CD4-positive, alpha-beta T cell treated with Interferon gamma for 1 hour (primary cell): ENCODE measurements at places on chromosomes 13 and 19.

- DNase-seq, result no peak
Measured at GRCh38 chr19:18017275-18018083, 9.5 kb downstream of the ARRDC2 start.

- no peak for DNase-seq
Measured at GRCh38 chr13:50552424-50552966, 291.0 kb downstream of the DLEU7 start.

DNA sequence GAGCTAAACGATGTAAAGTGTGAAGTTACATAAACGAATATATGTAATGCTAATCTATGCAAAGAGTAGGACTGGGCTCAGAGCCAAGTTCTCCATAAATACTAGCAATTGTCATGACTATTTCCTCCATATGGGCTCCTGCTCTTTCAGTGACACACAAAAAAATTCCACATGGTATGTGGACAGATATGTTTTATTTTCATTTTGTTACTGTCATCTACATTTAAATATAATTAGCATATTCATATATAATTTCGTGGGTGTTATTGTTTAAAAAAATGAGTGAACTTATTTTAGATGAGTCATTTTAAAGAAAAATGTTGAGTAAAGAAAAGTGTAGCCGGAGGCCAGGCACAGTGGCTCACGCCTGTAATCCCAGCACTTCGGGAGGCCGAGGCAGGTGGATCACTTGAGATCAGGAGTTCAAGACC is 5.0 kb upstream of the IGSF23 start:
- DNase-seq, result no peak

DNA sequence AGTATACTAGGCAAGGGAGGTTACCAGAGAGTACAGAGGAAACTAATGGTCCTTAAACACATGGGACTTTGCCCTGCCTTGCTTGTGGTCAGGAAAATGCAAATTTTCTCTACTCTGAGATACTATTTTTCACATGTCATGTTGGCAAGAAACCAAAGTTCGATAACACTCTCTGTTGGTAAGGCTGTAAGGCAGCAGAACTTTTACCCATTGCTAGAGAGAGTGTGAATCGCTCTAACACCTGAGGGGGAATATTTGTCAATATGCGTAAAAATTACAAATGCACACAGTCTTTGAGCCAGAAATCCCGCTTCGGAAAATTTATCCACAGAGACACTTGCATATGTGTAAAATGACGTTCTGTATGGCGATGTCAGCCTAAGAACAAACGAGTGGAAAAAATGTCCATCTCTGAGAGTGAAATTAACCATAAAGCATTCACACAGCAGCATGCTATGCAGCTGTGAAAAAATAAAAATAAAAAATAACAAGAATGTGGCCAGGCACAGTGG is 9.5 kb upstream of the RFX1 start:
- DNase-seq, result no peak

GRCh38 chr19:4115050-4115817 is 8.7 kb downstream of the MAP2K2 start:
- DNase-seq, result peak; percentile 73

GRCh38 chr19:15587663-15588062 is 27.4 kb upstream of the CYP4F8 start:
- DNase-seq, result peak; percentile 62

DNA sequence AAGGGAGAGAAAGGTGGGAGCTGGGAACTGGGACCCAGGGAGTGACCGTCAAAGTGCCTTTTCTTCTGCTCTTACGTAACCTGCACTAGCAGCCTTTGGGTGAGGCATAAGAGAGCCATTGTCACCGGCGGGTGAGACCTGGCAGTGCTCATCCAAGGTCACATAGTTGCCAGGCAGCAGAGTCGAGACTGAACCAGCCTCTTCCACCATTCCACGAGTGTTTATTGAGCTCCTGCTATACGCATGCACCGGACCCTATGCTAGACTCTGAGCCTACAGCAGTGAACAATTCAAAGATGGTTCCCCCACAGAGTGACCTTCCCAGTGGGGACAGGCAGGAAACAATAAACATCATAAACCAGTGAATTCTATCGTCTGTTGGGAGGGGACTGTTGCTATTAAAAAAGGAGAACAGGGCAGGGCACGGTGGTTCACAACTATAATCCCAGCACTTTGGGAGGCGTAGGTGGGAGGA is 18.6 kb upstream of the STRN4 start:
- DNase-seq, result no peak

DNA sequence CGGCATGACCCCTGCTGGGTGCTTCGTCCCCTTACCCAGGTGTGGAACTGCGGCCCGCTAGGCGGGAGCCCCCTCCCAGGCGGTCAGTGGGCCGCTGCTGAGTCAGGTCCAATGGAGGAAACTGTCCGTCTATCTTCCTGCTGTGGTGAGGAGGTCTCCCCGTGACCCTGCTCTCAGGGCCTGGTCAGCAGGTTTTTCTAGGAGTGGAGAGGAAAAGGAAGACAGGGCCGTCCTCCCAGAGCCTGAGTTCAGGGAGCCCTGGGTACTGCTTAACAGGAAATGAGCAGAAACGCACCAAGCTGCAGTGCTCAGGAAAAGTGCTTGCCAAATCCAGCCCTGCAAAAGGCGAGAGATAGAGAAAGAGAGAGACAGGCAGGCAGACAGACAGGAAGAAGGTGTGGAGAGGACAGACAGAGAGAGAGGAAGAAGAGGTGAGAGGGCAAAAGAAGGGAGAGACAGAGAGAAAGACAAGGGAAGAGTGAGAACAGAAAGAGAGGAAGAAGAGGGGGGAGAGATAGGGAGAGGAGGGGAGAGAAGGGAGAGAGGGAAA is 10.3 kb downstream of the SH3GL1 start:
- DNase-seq, result no peak

DNA sequence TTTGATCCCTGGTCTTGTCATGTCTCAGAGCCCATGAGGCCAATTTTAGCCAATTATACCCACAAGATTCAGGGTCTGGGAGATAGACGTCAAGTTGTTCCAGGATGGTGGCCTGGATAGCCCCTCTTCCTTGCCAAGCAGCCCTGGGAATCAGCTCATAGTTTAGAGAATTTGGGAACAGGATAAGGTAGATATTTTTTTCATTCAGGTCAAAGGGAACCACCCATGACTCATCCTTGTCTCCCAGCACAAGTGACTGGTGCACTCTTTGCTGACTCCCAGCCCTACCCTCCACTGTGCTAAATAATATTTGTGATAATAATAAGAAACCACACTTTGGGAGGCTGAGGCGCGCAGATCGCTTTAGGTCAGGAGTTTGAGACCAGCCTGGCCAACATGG is 17.1 kb upstream of the S1PR4 start:
- no peak for DNase-seq

DNA sequence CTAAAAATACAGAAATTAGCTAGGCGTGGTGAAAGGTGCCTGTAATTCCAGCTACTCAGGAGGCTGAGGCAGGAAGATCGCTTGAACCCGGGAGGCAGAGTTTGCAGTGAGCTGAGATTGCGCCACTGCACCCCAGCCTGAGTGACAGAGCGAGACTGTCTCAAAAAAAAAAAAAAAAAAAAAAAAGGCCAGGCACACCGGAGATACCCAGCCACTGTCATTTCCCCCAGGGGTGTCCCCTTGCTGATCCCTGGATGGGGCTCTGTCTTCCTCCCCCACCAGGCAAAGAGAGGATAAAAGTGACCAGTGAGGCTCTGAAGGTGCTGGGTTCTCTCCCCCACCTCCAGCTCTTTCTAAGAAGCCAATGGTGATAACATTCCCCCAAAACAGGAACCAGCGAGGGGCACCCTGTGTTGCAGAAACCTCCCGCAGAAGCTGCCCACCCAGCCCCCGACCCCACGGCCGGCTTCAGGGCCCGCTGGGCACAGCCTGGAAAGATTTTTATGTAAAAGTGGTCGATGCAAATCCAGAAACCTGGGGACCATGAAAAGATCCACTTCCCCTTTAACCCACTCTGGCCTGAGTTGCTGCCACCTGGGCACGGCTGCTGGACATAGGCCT is 61.4 kb upstream of the KLF2 start:
- DNase-seq, result peak; percentile 34

DNA sequence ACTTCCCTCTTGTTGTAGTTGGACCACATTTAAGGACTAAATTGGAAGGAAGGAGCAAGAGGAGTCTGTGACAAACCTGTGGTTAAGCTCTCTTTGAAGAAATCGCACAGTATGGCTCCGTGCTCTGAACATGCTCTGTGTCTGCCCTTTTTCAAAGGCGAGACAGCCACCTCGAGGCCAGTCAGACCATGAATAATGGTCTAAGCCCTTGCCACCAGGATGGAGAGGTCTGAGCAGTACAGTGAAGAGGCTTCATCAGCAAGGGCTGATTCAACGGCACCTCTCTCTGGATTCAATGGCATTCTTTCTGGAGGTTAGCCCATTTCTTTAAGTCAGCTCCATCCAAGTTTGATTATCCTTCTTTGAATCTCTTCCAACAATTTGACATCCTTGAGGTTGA is 30.9 kb downstream of the FAM216B start:
- DNase-seq, result no peak

- DNase-seq, result no peak
Measured at GRCh38 chr19:29665826-29666577, 741 bp downstream of the PLEKHF1 start.

- DNase-seq, result no peak
Measured at GRCh38 chr13:61162636-61163035, 253.0 kb downstream of the PCDH20 start.

- DNase-seq, result no peak
Measured at GRCh38 chr13:114010401-114011101, 36.7 kb upstream of the C13orf46 start.
